ENCODE measurements at places on chromosomes 5 and 9.
A peak's percentile ranks its signal among the peaks of the same experiment; 100 is the strongest.

DNA sequence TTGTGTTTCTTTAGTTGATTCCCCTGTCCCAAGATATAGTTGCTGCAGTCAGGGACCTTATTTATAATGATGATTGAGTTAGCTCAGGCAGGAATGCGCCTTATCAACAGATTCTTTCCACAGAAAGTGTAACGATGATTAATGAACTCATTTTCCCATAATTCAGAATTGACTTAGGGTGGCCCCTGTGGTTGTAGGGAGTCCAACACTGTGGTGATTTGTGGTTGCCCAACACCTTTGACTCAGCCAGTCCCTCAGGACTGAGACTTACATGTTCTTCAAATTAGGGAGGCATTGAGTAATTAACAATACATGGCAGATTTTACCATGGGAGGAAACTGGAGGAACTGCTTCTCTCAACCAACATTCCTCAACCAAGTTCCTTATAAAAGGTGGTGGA lies 221.9 kb downstream of the GABRG2 start:
- no peak for DNase-seq

- DNase-seq: no peak
Measured at GRCh38 chr5:177591690-177592009, 353 bp upstream of the TMED9 start.

GRCh38 chr5:78887384-78888118 lies 97.6 kb downstream of the ARSB start:
- DNase-seq: peak; percentile 38

DNA sequence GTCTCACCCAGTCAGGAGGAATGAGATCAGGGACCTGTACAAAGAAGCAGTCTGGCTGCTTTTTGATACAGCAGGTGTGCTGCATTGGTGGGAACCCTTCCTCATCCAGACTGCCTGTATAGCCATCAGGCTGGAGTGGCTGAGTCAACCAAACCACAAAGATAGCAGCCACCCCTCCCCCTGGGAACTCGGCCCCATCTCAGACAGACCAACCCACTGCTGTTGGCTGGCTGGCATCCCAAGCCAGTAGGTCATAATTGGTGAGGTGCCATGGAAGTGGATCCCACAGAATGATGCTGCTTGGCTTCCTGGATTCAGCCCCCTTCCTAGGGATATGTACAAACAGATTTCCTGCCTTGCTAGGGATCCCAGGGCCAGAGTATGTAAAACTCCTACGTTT lies 60.9 kb downstream of the YTHDC2 start:
- DNase-seq: no peak

DNA sequence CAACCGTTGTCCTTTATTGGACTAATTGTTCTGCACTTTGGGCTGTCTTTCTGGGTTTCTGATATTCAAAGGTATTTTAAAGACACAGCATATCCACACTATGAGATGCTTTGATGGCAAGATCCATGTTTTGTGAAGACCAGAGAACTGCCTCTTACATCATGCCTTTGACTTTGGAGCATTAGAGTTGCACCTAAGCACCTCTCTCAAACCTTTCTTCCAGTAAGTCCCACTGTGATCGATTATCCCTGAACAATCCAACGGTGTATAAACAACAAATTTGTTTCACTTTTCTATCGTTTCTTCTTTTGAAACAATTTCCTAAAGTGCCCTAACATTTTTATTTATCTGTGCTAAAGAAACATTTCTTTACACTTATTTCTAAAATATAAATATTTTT lies 144.4 kb downstream of the KCTD16 start:
- no peak for DNase-seq

DNA sequence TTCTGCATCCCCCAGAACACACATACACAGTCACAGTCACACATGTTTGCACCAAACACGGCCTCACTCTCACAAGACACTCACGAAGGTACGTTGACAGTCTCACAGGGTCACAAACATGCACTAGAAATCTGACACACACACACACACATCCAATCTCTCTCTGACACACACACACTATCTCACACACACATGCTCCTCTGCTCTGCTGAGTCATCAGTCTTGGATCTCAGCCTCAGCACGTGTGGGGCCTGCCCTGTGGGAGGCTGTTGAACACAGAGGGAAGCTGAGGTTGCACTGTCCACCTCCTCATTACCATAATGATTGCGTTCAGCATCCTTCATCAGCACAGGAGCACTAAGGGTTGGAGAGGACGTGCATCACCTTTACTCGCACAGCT lies 188.8 kb downstream of the MTRR start:
- no peak for DNase-seq

GRCh38 chr9:89496645-89497256 lies 1.2 kb downstream of the SEMA4D start:
- no peak for DNase-seq

DNA sequence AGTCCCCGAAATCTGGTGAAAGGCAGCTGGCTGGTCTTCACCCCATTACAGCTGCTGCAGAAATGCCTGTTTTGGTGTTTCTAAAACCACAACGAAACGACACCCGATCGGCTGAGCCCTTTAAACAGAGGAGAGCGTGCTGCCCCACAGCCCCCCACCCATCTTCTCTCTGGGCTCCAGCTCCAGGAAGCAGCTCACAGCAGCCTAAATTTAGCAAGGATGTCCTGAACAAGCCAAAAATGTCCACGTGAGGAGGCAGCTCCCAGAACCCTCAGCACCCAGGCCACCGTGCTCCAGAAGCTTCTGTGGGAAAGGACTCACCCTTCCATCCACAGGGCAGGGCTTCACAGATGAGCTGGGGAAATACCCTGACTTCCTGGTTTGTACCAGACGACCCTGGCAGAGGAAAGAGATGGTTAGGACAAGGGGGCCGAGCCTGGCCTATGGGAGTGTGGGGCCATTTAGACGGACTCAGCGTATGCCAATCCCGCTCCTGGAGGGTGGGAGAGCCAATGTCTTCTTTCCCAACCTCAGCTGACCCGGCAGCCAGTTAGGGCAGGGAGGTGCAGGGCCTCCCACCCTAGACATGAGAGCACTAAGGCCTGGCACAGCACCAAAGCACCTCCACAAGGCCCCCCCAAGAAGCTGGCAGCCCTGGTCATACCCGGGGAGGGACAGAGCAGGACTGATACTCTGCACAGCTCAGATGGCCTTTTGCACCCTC lies 39.1 kb upstream of the SARDH start:
- DNase-seq: peak; percentile 29

Data from endodermal cell (in vitro differentiated cells).